ENCODE measurements at places on chromosomes 2 and 18.

GRCh38 chr2:175728032-175728431 is 274.0 kb downstream of the LNPK start:
- no peak for DNase-seq

DNA sequence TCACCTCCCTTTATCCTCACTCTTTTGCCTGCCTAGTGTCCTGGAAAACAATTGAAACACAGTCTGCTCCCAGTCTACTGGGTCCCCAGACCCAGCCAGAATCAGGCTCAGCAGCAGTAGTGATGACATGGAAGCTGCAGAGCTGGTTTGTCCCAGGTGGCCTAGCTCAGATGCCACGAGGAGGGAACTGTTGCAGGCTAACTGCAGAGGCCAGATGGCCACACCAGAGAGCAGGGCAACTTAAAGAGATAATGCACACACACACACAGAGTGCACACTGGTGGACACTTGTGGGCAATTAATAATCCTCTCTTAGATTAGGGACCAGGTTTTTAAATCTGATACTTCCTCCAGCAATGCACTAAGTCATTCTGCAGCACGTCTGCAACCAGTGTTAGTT is 42.4 kb downstream of the GYPC start:
- DNase-seq, result no peak

- DNase-seq, result no peak
Measured at GRCh38 chr2:39128919-39129391, 8.1 kb upstream of the SOS1 start.

DNA sequence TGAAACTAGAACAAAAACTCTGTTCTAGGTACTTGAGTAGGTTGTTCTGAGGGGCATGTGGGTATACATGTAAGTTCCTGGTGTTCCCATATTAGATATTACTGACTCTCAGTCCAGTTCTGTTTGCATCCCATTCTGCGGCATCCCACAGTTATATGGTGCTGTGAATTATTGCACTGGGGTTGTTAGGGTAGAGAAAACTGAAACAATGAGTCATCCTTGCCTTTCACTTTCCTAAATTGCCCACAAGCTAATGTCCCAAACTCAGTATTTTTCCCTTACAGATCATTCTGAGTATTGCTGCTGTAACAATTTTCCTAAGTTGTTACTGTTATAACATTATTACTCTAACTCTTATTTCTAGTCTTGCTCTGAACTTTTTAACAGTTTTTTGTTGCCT is 3.0 kb downstream of the WDR75 start:
- DNase-seq, result no peak

DNA sequence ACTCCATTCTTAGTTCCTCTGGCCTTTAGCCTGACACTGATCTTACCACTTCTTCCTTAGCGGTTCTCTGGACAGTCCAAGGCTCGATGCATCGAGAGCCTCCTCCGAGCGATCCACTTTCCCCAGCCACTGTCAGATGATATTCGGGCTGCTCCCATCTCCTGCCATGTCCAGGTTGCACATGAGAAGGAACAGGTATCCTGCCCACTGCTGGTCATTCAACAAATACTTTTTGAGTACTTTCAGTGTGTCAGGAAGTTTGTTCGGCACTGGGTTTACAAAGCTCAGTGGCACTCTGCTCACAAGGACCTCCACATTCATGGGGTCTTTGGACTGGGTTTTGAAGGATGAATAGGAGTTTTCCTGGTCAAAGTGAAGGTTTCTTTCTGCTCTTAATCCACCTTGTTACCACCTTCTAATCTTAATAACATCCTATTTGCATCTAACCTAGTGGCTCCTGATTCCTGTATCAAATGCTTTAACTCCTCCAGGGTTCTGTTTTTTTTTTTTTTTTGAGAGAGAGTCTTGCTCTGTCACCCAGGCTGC is 25.8 kb downstream of the GCKR start:
- no peak for DNase-seq

- no peak for DNase-seq
Measured at GRCh38 chr2:231394211-231395141, 1.0 kb upstream of the B3GNT7 start.

GRCh38 chr2:225010804-225011203 is 31.5 kb downstream of the DOCK10 start:
- DNase-seq, result no peak

DNA sequence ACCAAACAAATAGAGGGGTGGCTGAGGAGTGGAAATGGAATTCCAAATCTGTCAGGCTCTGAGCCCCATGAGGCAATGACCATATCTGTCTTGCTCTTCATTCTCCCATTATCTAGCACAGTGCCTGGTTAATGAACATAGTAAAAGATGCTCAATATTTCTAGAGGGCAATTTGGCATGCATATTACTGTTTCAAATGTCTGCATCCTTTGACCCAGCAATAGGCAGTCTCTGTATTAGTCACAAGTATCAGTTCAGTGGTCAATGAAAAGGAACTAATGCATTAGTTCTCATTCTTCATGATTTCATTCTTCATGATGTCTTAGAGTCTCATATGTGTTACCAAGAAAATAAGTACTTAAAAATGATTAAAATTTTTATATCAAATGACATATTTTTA is 28.4 kb upstream of the MALL start:
- DNase-seq, result no peak

DNA sequence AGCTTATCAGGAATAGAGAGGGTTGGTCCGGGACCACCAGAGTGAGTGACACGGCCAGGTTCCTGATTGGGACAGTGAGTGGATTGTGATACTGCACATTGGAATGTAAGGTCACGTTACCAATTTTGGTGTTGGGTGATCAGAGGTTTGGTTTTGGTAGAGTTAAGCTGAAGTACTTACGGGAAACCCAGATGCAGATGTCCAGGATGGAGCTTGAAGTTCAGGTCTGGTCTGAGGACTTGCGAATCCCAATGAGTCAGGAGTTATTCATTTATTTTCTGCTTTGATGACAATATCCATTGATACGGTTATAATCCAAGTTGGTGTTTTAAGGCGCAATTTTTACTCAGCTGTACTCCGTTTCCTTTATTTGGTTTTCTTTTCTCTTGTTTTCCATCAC is 273.6 kb downstream of the ALPK2 start:
- DNase-seq, result no peak

- DNase-seq, result no peak
Measured at GRCh38 chr2:150339951-150340350, 147.5 kb downstream of the RND3 start.
